Stomach (tissue), 19 donors: ENCODE measurements at places on chromosomes 7 and 10. TPM values are rescaled to one million over a fixed set of nuclear protein-coding genes. Genes with fewer than 3 reads are reported as not detected.

CPA4 gene
- total RNA-seq: not detected

HOXA7 gene
- total RNA-seq: 1.2 TPM

LRRD1 gene
- not detected for total RNA-seq

IL6 gene
- not detected for total RNA-seq

SUN3 gene
- not detected for total RNA-seq

FERD3L gene
- total RNA-seq: not detected

TUBB8 gene
- total RNA-seq: not detected

CBLL1 gene
- total RNA-seq: 29.4 TPM

CAMK2B gene
- 0.92 TPM for total RNA-seq

GRM3 gene
- total RNA-seq: not detected

APBB1IP gene
- 1.3 TPM for total RNA-seq

OR2A7 gene
- total RNA-seq: not detected

NME8 gene
- total RNA-seq: not detected

EIF4H gene
- 199 TPM for total RNA-seq

AOC1 gene
- total RNA-seq: 0.72 TPM

CYP2C19 gene
- total RNA-seq: 33.8 TPM

GNGT1 gene
- total RNA-seq: not detected

THSD7A gene
- total RNA-seq: 2.5 TPM

SAMD9L gene
- 10.8 TPM for total RNA-seq

AKR1C3 gene
- total RNA-seq: 228 TPM

LGI1 gene
- total RNA-seq: 7.2 TPM

GPR37 gene
- 3.6 TPM for total RNA-seq

RET gene
- total RNA-seq: 3.2 TPM

MLXIPL gene
- total RNA-seq: 21.7 TPM

IL15RA gene
- 63.0 TPM for total RNA-seq

SPDYE16 gene
- not detected for total RNA-seq

AGR2 gene
- 145 TPM for total RNA-seq

GPR85 gene
- not detected for total RNA-seq

KLF14 gene
- total RNA-seq: not detected

CADPS2 gene
- total RNA-seq: 57.8 TPM

EBF3 gene
- not detected for total RNA-seq

NUDT5 gene
- total RNA-seq: 48.0 TPM

FGF8 gene
- total RNA-seq: not detected

FANK1 gene
- 5.0 TPM for total RNA-seq

GRM8 gene
- not detected for total RNA-seq

STAG3 gene
- not detected for total RNA-seq

FAM180A gene
- not detected for total RNA-seq

ZNF783 gene
- total RNA-seq: 10.5 TPM

PPP1R3C gene
- total RNA-seq: 5.8 TPM

FAM25A gene
- not detected for total RNA-seq

CYP26C1 gene
- total RNA-seq: not detected

AKR1C4 gene
- total RNA-seq: not detected

TRIM74 gene
- total RNA-seq: not detected

NKX2-3 gene
- 1.0 TPM for total RNA-seq

TRPV5 gene
- total RNA-seq: not detected

CCL24 gene
- total RNA-seq: not detected
